ENCODE measurements at places on chromosomes 3 and 15.

GRCh38 chr15:100932676-100933348 is 13.7 kb downstream of the LRRK1 start:
- no peak for DNase-seq

DNA sequence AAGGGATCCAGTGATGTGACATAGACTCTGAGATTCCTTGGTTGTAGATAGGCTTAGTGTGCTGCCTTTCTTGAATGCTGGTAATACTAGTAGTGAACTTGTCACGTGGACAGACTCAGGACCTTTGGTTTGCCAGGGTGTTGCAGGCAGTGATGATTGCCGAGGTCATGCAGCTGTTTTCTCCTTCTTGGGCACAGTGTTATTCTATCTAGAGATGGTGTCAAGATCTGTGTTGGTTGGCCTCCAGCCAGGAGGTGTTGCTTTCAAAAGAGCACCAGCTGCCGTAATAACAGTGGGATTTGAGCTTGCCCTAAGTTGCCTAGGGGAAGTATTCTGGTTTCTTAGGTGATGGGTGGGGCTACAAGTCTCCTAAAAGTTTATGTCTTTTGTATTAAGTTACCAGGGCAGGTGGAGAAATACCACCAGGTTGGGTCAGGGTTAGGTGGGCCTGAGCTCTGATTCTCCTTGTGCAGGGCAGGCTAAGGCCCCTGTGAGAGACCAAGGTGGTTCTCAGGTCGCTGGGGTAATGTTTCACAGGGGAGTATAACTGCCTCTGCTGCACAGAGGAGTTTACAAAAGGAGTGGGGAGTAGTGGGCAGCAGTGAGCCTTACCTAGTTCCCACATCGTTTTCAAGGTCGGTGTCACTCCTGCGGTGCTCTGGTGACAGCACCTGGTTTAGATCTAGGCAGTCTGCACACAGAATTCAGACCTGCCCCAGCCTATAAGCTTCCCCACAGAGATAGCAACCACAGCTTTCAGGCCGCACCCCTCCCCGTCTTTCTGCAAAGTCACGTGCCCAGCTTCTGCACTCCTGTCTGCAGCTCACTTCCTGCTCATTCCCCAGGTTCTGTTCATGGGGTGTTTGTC is 350.3 kb downstream of the DOCK3 start:
- peak; percentile 0 for DNase-seq

DNA sequence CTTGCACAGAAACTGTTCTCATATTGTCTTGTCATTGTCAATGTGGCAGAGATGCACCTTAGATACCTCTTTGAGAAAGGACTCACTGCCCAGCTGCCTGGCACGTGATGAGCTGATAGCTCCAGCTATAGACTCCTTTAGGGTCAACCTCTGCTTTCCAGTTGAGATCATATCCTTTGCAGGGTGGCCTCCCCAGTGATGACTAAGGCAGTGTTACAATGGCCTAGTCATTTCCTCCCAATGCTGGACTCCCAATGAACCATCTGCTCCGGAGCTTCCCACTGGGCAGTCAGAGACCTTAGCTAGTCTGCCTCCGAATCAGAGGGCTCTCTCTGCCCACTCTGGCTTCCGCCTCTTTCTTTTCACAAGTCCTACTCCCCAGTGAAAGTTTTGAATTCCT is 79.5 kb downstream of the CHRD start:
- no peak for DNase-seq

DNA sequence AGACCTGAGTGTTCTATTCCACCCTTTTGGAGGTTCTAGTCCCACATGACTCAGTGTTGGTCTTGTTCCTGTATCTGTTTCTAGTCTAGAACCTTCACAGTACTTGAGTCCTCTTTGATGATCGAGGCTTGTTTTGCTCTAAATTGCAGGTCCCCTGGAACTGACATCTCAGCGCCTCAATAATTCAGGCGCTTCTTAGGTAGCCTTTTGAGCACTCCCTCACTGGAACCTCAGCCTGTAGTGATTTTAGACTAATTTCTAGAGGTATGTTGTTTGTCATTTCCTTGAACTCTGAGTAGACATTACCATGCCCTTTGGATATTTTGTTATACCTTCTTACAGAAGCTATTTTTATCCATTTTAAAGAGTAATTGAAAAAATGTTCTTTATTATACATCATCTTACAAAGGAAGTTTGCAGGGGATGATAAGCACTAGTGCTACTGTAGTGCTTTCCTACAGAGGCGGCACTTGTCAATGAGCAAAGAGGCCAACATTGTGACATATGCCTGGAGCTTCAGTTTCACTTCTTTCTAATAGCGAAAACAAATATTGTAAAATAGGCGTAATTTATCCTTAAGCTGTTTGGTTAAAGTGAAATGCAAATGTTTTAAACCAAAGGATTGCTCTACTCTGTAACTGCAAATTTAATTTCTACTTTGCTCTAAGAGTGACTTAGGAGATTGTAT is 75.7 kb downstream of the EFL1 start:
- no peak for DNase-seq

- no peak for DNase-seq
Observed at GRCh38 chr3:105503191-105503593, 136.5 kb downstream of the ALCAM start.

DNA sequence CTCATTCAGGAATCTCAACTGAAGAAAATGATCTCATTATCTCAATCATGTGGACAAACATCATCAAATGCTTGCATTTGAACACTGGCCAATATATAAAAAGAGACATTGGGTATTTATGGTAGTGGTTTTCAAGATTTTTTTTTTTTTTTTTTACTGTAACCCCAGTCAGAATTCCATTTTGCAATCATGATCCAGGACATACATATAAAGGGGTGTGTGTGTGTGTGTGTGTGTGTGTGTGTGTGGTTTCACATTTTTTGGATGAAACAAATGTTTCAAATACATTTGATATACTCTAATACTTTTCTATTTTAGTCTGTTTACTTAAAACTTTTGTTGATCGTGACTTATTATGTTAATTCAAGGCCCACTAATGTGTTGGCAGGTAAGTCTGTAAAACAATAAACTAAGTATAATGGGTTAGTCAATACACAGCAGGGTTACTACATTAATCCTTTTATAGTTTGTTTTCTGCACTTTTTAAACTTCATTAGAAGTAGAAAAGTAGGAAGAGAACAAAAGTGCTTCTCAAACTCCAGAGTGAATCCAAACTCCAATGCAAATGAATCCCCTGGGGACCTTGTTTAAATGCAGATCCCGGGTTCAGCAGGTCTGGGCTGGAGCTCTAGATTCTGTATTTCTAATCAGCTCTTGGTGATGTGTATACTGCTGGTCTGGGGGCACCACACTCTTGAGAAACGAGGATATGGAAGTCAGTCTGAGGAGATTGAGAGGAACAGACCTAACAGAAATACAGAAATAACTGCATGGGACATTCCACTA is 17.6 kb downstream of the THRB start:
- no peak for DNase-seq

GRCh38 chr3:85626662-85627061 is 667.9 kb downstream of the CADM2 start:
- DNase-seq: no peak

GRCh38 chr3:134211797-134212196 is 38.9 kb downstream of the RYK start:
- peak; percentile 20 for DNase-seq

GRCh38 chr15:61724251-61724939 is 335.9 kb downstream of the VPS13C start:
- DNase-seq: no peak

GRCh38 chr15:27587810-27588209 is 511.3 kb downstream of the OCA2 start:
- DNase-seq: no peak

- peak; percentile 45 for DNase-seq
Observed at GRCh38 chr3:87167628-87168456, 59.3 kb upstream of the CHMP2B start.

- no peak for DNase-seq
Observed at GRCh38 chr15:71493526-71493925, 316.8 kb upstream of the NR2E3 start.

- no peak for DNase-seq
Observed at GRCh38 chr3:134897391-134898141, 102.5 kb downstream of the EPHB1 start.

GRCh38 chr15:25181293-25182097 is 226.7 kb downstream of the SNRPN start:
- no peak for DNase-seq

DNA sequence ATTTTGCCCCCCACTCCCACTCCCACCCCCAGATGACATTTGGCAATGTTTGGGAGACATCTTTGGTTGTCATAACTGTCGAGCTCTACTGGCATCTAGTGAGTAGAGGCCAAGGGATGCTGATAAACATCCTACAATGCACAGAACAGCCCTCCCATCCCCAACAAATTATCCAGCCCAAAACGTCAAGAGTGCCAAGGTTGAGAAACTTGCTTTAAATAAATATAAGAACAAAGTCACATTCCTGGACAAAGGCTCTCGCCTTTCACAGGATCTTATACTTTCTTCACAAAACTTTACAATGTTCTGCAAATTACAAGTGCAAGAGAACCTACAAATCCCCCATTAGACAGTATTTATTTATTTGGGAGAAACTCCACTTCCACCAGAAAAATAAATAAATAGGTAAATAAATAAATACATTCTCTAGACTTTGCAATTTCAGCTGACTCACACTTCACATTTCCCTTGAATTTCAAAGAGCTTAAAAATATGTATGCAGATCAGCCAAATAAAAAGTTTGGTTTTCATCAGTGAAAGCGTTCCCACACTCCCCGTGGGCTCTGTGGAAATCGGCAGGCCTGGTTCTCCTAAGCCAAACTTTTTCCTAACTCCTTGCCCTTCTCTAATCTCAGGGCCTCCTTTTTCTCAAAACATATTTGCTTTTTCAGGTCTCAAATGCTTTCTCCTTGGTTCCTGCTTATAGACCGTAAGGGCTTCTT is 12.7 kb upstream of the CPA3 start:
- DNase-seq: no peak

GRCh38 chr3:175741951-175742350 is 882.8 kb downstream of the NAALADL2 start:
- no peak for DNase-seq

GRCh38 chr3:46325645-46326300 is 28.1 kb upstream of the CCR2 start:
- no peak for DNase-seq

DNA sequence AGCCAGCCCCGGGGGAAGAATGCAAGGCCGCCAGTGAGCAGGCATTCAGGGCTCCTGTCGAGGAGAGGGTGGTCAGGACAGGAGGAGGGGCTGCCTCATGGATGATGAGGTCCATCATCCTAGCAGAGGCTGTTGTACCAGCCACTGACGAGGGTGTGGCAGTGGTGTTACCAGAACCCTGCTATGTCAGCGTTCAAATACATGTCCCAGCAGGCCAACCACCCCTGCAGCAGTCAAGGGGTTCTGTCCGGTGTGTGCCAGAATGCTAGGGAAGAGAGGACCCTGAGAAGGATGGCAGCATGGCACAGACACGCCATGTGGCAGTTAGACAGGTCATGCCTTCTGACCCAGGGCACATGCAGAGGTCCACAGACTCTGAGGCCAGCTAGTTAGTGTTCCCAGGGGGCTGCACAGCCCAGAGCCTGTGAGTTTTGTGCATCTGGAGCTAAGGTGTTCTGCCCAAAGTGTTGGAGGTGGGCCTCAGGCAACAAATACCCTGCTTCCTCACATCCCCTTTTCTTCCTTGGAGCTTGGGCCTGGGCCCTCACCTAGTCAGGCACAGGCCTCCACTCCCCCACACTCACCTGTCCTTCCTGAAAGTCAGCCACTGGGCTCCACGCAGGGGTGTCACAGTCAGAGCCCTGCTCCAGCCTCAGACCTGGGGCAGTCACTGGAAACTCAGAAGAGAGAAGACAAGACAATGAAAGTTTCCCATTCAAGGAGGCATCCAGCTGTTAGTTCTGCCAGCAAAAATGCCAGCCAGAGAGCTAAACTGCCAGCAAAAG is 7.8 kb downstream of the PAK6 start:
- no peak for DNase-seq

DNA sequence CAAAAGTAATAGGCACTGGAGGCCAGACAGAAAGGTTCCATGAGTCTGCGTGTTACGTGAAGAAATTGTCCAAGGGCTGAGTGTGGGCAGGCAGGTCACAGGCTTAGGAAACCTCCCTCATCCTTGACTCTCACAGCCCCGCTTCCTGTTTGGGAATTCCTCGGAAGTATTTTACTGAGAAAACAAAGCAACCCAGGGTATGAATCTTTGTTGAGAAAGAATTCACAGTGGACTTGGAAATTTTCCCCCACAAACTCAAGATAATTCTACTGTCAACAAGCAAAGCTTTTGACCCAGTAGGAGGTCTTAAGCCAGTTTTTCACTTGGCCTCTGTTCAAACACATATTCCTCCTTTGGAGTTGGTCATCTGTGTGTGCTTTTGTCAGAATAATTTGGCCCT is 377.1 kb upstream of the TPM1 start:
- DNase-seq: no peak

DNA sequence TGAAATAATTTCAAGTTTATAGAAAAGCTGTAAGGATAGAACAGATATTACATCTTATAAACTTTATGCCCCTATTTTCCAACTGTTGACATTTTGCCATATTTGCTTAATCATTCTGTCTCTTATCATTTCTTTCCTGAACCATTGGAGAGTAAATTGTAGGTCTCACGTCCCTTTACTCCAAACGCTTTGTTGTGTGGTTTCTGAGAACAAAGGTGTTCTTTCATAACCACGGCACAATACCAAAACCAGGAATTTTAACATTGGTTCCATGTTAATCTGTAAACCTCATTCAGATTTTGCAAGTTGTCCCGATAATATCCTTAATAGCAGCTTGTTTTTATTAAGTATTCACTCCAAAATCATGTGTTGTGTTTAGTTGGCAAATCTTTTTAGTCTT is 134.8 kb downstream of the AKAP13 start:
- no peak for DNase-seq

Measured in muscle of back (tissue), 13 donors.